Osteoblast (primary cell): ENCODE measurements at places on chromosomes 1 and 21. TPM values are rescaled to one million over a fixed set of nuclear protein-coding genes. Genes with fewer than 3 reads are reported as not detected.

DNA sequence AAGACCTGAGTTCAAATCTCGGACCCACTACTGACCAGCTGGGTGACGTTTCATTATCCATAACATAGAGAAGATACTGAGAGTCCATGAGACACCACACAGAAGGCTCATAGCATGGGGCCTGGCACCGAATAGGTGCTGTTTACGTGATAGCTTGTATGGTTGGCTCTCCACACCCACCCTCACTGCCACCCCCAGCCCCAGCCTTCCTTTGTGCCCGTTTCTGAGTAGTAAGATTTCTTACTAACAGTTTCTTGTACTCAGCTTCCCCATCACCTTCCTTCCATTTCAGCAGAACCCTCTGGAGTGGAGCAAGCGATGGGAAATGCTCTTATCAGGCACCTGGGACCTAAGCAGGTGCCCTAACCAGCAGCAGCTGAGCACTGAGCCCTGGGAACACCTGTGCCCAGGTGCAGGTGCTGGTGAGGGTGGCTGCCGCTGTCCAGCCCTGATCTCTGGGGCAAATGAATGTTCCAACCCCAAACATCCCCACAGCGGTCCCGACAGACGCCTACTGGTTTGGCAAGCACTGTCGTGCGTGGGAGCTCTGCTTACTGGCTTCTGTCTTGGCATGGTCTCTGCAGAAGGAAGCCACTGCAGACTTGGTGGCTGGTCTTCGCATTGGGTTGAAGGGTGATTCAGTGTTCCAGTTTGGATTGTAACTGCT is 225.4 kb downstream of the CAMTA1 start:
- DNase-seq = no peak
- no peak overlapping the region for H3K4me3 ChIP-seq
- no peaks in the 10 kb centered on the region for H3K4me1 ChIP-seq
- H3K27ac ChIP-seq = no peak overlapping the region

LRRN2 gene
- total RNA-seq = under 0.01 TPM in 1 of 2 replicates, not detected in the other

COL8A2 gene
- total RNA-seq = 12.7 and 15.2 TPM in 2 replicates

DNA sequence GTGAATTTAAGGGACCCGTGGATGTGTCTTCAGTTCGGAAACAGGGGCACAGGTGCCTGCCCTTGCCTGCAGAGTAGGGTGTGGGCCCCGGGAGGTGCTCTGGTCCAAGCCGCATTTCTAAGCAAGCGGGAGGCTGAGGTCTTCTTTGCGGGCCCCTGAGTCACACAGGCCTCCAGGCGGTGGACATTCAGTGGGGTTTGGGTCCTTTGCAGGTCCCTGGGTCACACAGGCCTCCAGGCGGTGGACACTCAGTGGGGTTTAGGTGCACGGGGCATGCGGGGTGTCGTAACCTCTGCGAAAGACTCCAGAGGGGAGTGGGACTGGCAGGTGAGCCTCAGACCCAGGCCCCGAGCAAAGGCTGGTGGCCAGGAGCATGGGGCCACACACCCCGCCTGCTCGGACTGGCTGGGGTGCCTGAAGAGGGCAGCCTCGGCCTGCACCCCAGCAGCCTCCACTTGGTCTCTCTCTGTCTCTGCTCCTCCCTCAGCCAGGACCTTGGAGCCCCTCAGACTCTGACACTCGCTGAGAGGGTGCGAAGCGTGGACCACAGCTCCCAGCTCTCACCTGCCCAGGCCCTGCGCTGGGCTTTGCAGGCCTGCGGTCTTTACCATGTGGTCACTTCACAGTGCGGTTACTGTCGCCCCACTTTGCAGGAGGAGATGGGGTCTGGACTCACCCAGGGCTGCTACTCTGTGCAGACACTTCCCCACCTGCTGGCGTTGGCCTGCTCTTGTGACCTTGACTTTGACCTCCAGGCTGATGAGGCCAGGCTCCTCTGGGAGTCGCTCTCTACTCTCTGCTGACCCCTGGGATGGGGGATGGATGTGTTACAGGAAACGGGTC is 6.0 kb upstream of the AGPAT3 start:
- no peaks in the 10 kb centered on the region for H3K36me3 ChIP-seq
- H3K27ac ChIP-seq = no peak overlapping the region
- no peaks in the 10 kb centered on the region for H3K4me1 ChIP-seq
- DNase-seq = peak; percentile 19
- H3K27me3 ChIP-seq = peaks cover under 1% of the 10 kb centered on the region

DNA sequence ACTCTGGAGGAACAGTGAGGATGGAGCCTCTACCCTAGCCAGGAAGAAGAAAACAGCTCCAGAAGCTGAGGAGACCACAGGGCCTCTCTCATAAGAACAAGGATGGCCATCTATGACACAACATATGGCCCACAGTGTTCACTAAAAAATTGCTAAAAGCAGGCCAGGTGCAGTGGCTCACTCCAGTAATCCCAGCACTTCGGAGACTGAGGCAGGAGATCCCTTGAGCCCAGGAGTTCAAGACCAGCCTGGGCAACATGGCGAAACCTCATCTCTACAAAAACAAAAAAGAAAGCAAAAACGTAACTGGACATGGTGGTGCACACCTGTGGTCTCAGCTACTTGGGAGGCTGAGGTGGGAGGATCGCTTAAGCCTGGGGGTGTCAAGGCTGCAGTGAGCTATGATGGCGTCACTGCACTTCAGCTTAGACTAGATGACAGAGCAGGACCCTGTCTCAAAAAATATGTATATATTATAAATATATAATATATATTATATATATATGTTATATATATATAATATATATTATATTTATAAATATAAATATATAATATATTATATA is 103.1 kb downstream of the TOMM20 start:
- H3K27ac ChIP-seq = no peak overlapping the region
- H3K27me3 ChIP-seq = no peaks in the 10 kb centered on the region
- no peak overlapping the region for H3K4me3 ChIP-seq
- H3K36me3 ChIP-seq = no peaks in the 10 kb centered on the region

- H3K4me3 ChIP-seq = no peak overlapping the region
- no peaks in the 10 kb centered on the region for H3K4me1 ChIP-seq
- H3K36me3 ChIP-seq = no peaks in the 10 kb centered on the region
- no peak overlapping the region for H3K27ac ChIP-seq
- no peaks in the 10 kb centered on the region for H3K27me3 ChIP-seq
Observed at GRCh38 chr1:111611986-111612385, 7.6 kb upstream of the RAP1A start.

CHI3L2 gene
- total RNA-seq = 2.4 and 2.9 TPM in 2 replicates

DNA sequence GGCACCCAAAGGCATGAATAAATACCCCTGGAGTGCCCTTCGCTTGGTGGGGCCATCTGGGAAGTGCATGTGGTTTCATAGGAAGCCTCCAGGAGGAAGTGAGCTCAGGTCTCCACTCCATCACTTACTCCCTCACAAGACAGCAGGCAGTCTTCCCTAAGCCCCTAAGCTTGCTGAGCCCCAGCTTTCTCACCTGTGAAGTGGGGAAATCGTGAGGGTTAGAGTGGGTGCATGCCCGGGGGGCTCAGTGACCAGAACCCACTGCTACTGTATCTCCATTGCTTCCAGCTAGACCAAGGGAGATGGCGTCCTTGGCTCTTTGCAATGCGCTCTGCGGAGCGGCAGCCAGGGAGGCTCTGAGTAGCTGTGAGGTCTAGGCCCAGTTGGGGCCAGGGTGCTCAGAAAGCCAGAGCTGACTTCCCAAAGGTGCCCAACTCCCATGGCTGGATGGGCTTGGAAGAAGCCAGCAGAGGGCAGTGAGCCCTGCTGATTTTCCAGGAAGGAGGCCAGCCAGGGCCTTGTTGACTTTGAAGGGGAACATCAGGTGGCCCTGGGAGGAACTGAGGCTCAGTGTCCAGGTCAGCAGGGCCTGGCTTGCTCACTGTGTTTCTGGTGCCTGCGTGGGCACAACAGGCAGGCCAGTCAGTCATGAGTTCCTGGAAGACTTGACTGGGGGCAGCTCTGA is 27.3 kb downstream of the CDCP2 start:
- H3K27ac ChIP-seq = no peak overlapping the region
- peaks cover 9% of the 10 kb centered on the region for H3K4me1 ChIP-seq
- no peak overlapping the region for H3K4me3 ChIP-seq

GRCh38 chr1:228798548-228798947 is 63.3 kb downstream of the RHOU start:
- no peak for DNase-seq
- H3K27ac ChIP-seq = no peak overlapping the region
- no peak overlapping the region for H3K4me3 ChIP-seq
- H3K27me3 ChIP-seq = no peaks in the 10 kb centered on the region
- no peaks in the 10 kb centered on the region for H3K36me3 ChIP-seq

DNA sequence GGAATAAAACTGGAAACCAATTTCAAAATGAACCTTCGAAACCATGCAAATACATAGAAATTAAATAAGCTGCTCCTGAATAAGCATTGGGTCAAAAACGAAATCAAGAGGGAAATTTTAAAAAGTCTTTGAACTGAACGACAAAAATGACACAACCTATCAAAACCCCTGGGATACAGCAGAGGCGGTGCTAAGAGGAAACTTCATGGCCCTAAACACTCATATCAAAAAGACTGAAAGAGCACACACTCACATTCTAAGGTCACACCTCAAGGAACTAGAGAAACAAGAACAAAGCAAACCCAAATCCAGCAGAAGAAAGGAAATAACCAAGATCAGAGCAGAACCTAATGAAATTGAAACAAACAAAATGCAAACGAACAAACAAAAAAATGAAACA is 85.2 kb upstream of the CDC42BPA start:
- H3K4me3 ChIP-seq = no peak overlapping the region
- H3K4me1 ChIP-seq = no peaks in the 10 kb centered on the region
- H3K27ac ChIP-seq = no peak overlapping the region

PSMB2 gene
- total RNA-seq = 17.1 and 18.5 TPM in 2 replicates

GRCh38 chr21:35705237-35705887 is 355.0 kb downstream of the SETD4 start:
- no peak overlapping the region for H3K27ac ChIP-seq
- peaks cover 8% of the 10 kb centered on the region for H3K27me3 ChIP-seq

TRABD2B gene
- total RNA-seq = under 0.01 TPM in 2 replicates

- DNase-seq = no peak
- no peaks in the 10 kb centered on the region for H3K36me3 ChIP-seq
- no peak overlapping the region for H3K27ac ChIP-seq
- H3K4me1 ChIP-seq = no peaks in the 10 kb centered on the region
- H3K27me3 ChIP-seq = no peaks in the 10 kb centered on the region
Observed at GRCh38 chr1:101769520-101769919, 227.2 kb downstream of the OLFM3 start.

CCDC30 gene
- 4.0 and 4.7 TPM in 2 replicates for total RNA-seq

- H3K36me3 ChIP-seq = no peaks in the 10 kb centered on the region
- no peaks in the 10 kb centered on the region for H3K27me3 ChIP-seq
- DNase-seq = no peak
Observed at GRCh38 chr1:245056913-245057312, 97.9 kb upstream of the KIF26B start.

- H3K4me1 ChIP-seq = peaks cover 20% of the 10 kb centered on the region
- H3K36me3 ChIP-seq = no peaks in the 10 kb centered on the region
- H3K27ac ChIP-seq = peak overlapping the region; percentile 57
- H3K27me3 ChIP-seq = no peaks in the 10 kb centered on the region
- DNase-seq = peak; percentile 58
Observed at GRCh38 chr1:77438236-77438913, 156.6 kb downstream of the AK5 start.

DNA sequence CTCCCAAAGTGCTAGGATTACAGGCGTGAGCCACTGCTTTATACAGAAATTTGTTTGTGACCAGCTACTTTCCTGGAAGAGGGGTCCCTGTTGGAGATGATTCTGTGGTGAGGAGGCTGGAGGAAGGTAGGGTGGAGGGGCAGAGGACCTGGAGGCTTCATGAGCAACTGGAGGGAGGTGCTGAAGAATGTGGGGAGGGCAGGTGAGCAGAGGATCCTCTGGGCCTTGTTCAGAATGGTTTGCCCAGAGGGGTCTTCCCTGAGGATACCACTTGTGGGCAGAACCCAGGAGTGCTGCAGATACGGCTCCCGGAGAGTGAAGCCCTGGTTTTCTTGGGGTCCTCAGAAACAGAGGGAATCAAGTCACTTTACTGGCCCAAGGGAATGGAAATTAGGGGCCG is 67.2 kb upstream of the WDR26 start:
- no peaks in the 10 kb centered on the region for H3K36me3 ChIP-seq
- no peak overlapping the region for H3K27ac ChIP-seq
- no peak for DNase-seq
- no peak overlapping the region for H3K4me3 ChIP-seq
- H3K27me3 ChIP-seq = no peaks in the 10 kb centered on the region

SMIM1 gene
- not detected in 2 replicates for total RNA-seq

- H3K36me3 ChIP-seq = no peaks in the 10 kb centered on the region
- H3K27ac ChIP-seq = no peak overlapping the region
- no peak for DNase-seq
- no peaks in the 10 kb centered on the region for H3K27me3 ChIP-seq
- H3K4me1 ChIP-seq = no peaks in the 10 kb centered on the region
Observed at GRCh38 chr1:157829711-157830110, 9.8 kb upstream of the FCRL1 start.

GRCh38 chr1:99306056-99306455 is 41.8 kb downstream of the PLPPR4 start:
- no peak overlapping the region for H3K27ac ChIP-seq
- no peaks in the 10 kb centered on the region for H3K27me3 ChIP-seq
- H3K4me3 ChIP-seq = no peak overlapping the region
- H3K4me1 ChIP-seq = no peaks in the 10 kb centered on the region
- DNase-seq = no peak

PKNOX1 gene
- total RNA-seq = 11.9 and 15.9 TPM in 2 replicates

DNA sequence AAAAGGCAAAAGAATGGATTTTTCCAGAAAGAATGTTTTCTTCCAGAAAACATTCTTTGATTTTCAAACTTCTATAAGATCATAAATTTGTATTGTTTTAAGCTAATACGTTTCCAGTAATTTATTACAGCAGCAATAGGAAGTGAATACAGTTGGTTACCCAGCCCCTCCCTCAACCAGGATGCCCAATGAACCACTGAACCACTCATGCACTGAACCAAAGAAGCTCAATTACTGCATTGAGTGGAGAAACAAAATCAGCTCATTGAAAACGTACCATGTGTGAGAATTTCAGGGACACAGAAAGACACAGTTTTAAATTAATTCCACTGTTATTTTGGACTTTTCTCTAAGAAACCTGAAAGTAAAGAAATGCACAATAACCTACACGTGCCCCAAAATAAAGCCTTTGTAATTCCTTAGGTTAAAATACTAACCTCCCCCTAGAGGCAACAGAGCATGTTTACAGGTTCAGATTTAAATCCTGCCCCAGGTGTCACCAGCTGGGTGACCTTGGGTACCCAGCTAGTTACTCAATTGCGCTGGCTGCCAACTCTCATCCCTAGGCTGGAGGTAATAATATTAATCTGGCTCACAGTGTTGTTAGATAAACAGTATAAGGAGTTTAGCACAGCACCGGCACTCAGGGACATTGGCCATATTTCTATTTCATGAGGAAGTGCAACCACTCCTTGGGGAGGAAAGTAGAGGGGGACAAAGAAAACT is 111.7 kb downstream of the NMNAT2 start:
- peak; percentile 71 for DNase-seq
- no peaks in the 10 kb centered on the region for H3K27me3 ChIP-seq
- no peak overlapping the region for H3K4me3 ChIP-seq
- H3K36me3 ChIP-seq = no peaks in the 10 kb centered on the region
- H3K27ac ChIP-seq = no peak overlapping the region
- peaks cover 11% of the 10 kb centered on the region for H3K4me1 ChIP-seq

GRCh38 chr1:173347282-173347818 is 129.8 kb upstream of the PRDX6 start:
- H3K36me3 ChIP-seq = no peaks in the 10 kb centered on the region
- no peak overlapping the region for H3K4me3 ChIP-seq
- H3K4me1 ChIP-seq = no peaks in the 10 kb centered on the region
- no peaks in the 10 kb centered on the region for H3K27me3 ChIP-seq

GRCh38 chr1:66331658-66332547 is 202.1 kb upstream of the SGIP1 start:
- peaks cover 38% of the 10 kb centered on the region for H3K4me1 ChIP-seq
- peak; percentile 53 for DNase-seq
- H3K36me3 ChIP-seq = no peaks in the 10 kb centered on the region
- peak overlapping the region; percentile 98 for H3K27ac ChIP-seq
- H3K27me3 ChIP-seq = no peaks in the 10 kb centered on the region
